Stimulated activated CD8-positive, alpha-beta memory T cell treated with anti-CD3 and anti-CD28 coated beads, Interleukin-15, amount 100 ng/mL, for 24 hours (primary cell): ENCODE measurements at places on chromosomes 4 and X.

DNA sequence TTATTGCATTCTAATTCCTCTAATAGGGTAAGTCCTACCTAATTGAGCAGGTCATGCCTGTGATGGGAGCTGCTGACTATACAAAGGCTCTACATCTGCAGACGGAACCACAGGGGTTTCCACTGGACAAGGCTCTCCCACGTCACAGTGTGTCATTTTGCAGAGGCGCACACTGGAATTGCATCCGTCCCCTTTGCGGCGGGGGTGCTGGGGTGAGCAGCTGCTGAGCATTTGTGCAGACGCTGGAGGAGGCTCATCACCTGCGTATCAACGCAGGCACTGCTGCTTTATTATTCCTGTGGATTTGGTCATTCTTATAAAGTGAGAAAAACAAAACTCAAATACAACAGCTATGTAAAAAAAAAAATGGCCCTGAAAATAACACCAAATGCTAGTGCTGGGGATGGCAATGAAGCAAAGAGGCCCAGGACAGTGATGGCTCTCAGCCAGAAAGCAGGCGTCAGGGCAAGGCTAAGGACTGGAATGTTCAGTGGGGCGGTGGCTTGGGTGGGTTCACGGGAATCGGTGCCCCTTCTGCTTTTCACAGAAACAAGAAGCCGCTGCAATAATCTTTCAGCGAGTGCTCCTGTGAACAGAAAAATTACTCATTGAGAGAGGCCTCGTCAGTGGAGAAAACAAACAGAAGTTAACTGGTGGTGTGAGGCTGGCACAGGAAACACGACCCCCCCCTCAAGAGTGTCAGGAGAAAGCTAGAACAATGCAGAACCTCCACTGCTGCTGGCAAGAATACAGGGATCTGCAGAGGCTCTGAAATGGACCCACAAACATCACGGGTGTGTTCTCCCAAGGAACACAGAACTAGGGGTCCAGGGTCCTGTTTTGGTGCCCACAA is 67.8 kb downstream of the GATB start:
- no peak for DNase-seq

- DNase-seq = peak; percentile 6
These were observed at the start of gene SYNPO2 for GRCh38 chr4:118888666-118889311. SYNPO2 (plus strand) TSS chr4:118888854; CDS start chr4:118889037, 183 bp downstream.

- DNase-seq = no peak
These were observed 67.9 kb downstream of the ANKRD50 start for GRCh38 chr4:124644621-124645020.

- DNase-seq = no peak
These were observed 2.1 kb downstream of the PPP3CA start for GRCh38 chr4:101345271-101345595.

- no peak for DNase-seq
These were observed 41.7 kb downstream of the SMIM14 start for GRCh38 chr4:39596971-39597370.

GRCh38 chr4:39023059-39023458 is 9.2 kb downstream of the TMEM156 start:
- no peak for DNase-seq

DNA sequence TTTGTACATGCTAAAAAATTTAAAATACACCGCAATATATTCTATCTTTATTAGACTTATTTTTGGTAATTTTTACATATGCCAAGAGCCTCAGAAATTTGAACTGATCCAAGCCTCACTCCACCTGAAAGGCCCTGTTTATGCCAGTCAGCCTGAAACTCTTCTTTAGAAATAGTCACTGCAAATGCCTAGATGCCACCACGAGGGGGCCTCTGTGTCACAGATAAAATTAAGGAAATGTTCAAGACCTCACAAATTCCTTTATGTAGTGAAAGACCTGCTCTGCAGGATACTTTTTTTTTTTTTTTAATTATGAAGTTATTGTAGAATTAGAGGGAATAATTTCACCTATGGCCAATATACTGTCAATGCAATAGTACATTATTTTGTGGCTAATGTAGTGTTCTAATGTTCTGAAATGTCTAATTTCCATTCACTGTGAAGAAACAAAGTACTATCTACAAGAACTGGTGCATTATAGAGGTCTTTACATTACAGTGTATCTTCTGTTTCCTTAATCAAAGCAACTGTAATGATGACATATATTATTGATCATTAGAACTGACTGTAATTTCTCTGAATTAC is 69.8 kb downstream of the DTHD1 start:
- peak; percentile 13 for DNase-seq

DNA sequence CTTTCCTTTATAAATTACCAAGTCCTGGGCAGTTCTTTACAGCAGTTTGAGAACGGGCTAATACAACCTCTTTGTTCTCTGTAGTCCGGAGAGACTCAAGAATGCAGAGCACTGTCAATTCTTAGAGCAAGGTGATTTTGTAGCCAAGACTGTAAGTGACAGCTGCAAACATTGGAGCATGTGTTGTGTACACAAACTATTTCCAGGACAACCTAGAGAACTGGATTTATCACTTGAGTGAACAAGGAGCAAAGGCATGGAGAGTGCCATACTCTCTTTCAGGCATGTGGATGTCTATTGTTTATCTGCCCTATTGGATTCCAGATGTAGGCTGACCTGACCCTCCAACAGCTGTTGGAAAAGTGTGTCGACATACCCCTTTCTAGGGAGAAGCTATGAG is 153.9 kb downstream of the SPANXN3 start:
- DNase-seq = no peak

DNA sequence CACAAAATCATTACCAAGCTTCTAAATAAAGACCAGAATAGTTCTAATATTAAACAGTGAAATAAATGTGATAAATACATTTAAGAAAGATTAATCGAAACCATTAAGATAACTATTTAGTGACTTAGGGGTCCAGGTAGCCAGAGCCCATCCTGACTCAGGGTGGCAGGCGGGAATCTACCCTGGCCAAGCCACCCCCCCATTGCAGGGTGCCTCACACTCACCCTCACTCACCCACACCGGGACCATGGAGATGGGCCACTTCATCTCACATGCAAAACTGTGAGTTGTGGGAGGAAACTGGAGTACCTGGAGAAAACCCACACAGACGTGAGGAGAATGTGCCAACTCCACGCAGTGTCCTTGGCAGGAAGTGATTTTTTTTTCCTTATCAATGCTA is 237.6 kb upstream of the HAND2 start:
- DNase-seq = no peak

DNA sequence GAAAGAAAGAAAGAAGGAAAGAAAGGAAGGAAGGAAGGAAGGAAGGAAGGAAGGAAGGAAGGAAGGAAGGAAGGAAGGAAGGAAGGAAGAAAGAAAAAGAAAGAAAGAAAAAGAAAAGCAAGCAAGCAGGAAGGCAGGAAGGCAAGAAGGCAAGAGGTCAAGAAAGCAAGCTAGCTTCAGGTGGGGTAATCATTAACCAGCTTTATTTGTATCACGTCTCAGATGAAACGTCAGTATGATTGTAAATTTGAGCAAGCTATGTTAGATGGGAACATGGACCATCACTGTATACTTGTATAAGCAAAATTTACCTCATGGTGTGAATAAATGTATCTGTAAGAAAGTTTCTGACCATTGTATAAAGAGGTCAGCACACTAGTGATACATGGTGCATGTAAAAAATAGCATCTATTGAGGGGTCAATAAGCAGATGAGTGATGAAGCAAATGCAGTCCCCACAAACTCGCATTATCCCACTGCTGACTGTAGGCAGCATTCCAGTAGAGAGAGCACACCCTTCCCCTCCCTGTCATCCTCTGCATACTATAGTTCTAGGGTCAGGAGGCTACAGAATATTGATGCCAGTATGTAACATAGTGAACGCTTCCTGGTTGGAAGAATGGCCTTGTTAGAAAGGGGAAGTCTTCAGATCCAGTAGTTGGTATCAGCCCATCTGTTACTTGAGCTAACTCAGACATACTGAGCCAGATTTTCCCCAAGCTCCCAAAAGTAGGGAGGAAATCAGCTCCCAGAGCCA is 16.5 kb upstream of the KLHL34 start:
- no peak for DNase-seq

DNA sequence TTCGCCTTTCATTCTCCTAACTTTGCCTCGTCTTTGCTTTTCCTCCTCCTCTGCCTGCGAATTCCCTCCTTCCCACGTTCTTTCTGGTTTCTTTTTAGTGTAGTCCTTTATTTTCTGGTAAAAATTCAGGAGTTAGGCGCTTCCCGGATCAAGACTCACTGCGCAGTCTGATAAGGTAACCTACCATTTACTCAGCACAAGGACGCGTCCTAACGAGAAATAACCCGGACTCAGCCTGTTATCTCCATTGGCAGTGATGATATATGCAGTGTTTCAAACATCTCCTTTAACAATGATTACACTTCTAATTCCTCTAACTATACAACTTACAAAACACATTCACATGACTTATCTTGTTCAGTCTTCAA is 357 bp upstream of the ETNPPL start:
- no peak for DNase-seq

DNA sequence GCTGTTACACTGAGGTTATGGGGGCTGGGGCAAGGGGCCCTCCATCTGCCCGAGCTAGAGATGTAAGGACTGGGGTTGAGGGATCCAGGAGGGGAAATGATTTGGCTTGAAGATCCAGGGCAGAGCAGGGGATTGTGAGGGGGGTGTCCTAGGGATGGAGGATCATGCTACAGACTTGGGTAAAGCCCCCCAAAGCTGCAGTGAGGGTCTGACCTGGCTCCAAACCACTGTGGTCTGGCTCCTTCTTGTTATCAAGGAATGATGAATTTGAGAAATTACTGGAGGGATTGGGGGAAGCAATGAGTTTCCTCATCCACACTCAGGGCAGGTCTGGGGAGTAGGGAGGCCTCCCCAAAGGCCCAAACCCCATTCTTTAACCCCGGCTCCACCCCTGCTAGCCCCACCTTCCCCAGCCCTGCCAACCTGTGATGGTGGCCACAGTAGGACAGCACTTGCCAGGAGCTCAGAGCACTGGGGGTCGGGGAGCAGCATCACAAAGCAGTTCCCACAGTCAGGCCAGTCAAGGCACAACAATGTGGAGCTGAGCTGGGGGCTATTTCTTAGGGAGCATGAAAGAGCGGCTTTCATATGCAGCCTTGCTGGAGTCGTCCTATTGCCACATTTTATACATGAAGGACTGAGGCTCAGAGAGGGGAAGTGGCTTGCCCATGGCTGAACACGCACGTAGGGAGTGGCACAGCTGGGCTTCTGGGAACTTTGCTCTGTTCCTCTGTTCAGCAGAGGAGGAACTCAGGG is 165.5 kb downstream of the EFNB1 start:
- DNase-seq = no peak

DNA sequence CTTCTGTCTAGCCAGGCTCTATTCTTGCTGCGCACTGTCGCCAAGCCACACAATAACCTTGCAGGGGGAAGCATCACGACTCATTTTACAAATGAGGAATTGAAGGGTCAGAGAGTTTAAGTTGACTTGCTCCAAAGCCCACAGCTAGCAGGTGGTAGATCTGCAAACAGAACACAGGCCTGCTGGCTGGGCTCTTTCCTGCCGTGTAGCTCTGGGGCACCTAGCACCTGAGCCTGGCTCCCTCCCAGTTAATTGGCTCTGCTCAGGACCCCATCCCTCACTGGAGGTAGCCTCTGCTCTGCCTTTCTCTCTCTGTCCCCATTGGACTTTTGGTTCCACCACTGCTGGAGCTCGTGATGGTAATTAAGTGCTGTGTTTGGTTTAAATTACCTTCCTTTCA is 98.5 kb downstream of the NSUN7 start:
- DNase-seq = no peak

- DNase-seq = no peak
These were observed 54.5 kb upstream of the GPR34 start for GRCh38 chrX:41634284-41634683.

DNA sequence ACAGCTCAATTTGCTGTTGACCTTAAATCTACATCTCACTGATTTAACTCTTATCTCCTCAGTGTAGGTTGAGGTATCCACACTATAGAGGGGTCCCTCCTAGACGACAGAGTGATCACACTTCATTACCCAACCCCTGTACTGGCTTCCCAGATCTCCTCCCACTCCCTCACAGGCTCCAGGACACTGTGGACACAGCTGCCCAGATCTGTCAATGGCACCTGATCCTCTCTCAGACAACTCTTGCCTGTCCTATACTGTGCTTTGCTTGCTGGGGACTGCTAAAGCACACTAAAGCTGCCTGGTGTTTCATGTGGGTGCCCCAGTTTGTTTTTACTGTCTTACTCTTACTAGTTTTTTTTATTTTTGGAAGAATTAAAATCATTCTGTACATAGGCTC is 27.9 kb downstream of the RAB40AL start:
- DNase-seq = no peak

- DNase-seq = no peak
These were observed 21.1 kb downstream of the VSIG4 start for GRCh38 chrX:66018585-66019309.

DNA sequence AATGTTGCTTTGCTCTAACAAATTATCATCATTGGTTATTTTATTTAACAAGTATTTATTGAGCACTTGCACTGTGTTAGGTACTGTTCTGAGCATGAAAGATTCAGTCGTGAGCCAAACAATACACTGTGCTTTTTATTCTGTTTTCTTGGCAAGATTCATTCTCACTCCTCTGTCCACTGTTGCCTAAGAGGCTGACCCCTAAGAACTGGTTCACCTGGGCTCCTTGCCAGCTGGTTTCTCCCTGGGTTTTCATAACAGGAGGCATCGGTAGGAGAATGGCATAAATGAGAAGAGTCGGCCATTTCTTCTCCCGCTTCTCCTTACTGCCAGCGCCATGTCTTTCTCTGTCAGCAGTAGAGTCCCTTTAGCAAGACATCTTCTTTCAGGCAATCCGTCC is 243.7 kb upstream of the DIAPH2 start:
- DNase-seq = no peak

- no peak for DNase-seq
These were observed 15.2 kb downstream of the EXOC1 start for GRCh38 chr4:55868581-55869090.

DNA sequence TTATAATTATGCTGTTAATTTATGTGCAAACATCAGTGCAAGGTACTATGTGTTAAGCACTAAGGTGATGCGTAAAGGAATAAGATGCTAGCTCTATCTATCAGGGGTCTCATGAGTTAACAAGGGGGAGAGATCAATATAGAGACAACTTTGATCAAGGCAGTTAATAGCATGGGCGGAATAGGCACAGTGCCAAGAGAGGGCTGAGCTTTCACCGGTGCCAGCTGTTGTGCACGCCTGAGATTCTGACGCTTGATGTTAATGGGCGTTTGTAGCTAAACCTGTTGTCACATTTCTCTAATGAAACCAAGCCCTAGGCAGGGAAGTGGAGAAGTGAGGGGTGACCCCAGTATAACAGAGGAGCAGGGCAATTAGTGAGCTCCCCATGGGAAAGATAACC is 86.0 kb upstream of the NMU start:
- DNase-seq = no peak

DNA sequence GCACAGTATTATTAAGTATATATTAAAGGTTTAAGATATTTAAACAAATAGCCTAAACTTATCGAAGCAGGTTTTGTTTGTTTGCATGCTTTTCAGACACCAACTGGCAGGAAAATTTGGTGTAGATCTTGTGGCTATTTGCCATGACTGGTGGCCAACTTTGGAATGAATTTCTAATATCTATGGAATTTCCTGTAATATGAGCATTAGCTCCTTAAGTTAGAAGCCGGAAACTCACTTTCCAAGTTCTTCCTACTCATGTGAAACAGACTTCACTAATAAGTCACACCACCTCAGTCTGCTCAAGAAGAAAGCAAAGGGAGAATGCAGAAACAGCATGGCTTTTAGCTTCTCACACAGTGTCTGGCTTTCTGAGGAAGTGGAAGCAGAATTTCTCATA is 563.9 kb downstream of the GRXCR1 start:
- DNase-seq = no peak

GRCh38 chr4:123353656-123354055 is 42.9 kb upstream of the SPRY1 start:
- DNase-seq = no peak
